ENCODE measurements at places on chromosomes 7 and 10.
A peak's percentile ranks its signal among the peaks of the same experiment; 100 is the strongest.

DNA sequence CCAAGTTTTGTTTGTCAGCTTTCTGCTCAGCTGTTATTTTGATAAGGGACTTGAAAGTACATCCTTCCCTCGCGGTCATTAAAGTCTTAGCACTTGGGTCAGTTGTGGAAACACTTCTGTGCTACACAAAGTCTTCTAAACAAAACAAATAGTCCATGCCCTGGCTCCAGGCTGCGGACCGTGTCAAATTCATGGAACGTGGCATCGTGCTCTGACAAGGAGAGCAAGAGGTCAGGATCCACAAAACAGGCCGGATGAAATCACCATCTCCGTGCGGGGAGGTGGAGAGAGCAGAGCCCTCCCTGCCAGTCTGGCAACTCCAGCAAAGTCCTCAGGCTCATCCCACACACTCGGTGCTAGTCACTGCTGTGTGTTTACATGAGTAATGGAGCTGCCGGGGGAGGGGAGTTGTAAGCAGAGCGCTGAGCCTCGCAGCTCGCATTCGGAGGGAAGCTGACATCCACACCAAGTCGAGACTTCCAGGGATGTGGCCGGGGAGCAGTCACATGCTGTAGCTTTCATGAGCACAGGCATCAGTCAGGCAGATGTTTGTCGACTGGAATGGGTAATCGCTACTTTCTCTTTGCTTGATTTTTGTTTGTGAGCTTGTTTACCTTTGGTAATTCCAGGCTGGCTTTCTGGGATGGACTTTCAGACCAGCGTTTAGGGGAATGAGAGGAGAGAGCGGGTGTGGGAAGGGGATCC lies 147.6 kb downstream of the ARID5B start:
- DNase-seq: peak; percentile 19

DNA sequence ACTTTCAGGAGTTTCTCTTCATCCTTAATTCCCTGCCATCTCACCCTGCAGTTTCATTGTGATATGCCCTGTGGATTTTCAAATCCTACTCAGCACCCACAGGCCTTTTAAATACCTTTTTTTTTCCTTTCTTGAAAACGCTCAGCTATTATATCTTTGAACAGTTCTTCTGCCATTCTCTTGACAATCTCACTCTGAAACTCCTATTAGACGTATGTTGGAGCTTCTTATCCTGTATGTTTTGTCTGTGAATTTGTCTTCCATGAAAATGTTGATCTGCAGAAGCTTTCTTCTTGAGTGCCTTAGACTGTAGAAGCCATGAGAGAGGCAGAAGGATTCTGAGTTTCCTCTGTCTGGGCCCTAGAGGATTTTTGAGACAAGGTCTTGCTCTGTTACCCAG lies 18.9 kb upstream of the YAE1 start:
- DNase-seq: no peak

- no peak for DNase-seq
Measured at GRCh38 chr10:14605231-14605925, 169.3 kb downstream of the FAM107B start.

DNA sequence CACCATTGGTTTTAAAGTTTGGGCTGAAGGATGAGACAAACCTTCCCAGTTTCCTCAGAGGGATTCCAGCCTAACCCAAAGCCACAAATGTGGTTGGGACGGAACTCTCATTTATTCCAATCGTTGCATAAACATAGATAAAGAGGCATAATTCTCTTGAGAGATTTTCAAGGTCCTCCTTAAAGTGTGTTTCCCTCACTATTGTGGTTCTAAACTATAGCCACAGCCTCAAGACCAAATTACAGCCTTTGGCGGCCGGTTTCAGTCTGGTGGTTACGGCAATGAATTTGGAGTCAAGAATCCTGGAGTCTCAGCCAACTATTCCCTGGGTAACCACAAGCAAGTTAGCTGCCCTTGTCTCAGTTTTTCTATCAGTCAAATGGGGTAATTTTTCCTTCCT lies 42.6 kb downstream of the SEM1 start:
- no peak for DNase-seq

- no peak for DNase-seq
Measured at GRCh38 chr10:9944690-9945089, 1073.0 kb upstream of the CELF2 start.

- DNase-seq: no peak
Measured at GRCh38 chr10:82811621-82812020, 936.6 kb downstream of the NRG3 start.

GRCh38 chr7:101243646-101244374 lies 1.1 kb downstream of the FIS1 start:
- no peak for DNase-seq

GRCh38 chr10:71737834-71738197 lies 18.2 kb upstream of the C10orf105 start:
- DNase-seq: no peak

DNA sequence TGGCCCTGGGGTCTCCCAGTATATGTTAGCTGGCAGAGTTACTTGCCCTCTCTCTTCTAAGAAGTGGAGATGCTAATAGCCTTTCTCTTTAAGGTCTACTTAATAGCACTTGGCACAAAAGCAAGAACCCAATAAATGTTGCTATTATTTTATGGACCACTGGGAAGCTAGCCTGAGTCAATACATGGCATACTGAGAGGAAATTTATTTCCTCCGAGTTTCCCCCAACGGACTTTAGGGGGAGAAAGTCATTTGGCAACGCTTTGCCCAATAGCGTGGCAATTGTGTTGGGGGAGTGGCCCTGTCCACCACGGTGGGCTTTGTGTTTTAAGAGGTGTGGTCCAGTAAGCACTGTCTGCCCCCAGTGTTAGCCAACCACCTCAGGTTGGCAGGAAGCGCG lies 87.4 kb upstream of the SMNDC1 start:
- no peak for DNase-seq

- no peak for DNase-seq
Measured at GRCh38 chr7:106855540-106856132, 9.4 kb upstream of the PIK3CG start.

DNA sequence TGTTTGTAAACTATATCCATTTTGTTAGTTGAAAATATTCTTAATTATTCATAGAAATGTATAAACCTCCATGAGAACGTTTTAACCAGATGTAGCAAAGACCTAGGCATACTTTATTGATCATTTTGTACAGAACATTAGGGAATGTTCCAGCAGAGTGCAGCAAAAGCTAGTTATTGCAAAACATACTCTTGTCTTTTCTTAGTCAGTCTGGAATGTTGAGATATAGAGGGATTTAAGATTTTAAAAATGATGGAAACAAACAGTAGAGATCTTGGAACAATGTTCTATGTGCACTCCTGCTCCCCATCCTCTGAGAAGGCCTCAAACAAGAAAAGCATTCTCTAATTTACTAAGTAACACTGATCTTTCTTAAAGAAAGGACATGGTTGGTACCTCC lies 292.1 kb downstream of the BBS9 start:
- no peak for DNase-seq

- no peak for DNase-seq
Measured at GRCh38 chr10:112675560-112676083, 228.6 kb downstream of the VTI1A start.

DNA sequence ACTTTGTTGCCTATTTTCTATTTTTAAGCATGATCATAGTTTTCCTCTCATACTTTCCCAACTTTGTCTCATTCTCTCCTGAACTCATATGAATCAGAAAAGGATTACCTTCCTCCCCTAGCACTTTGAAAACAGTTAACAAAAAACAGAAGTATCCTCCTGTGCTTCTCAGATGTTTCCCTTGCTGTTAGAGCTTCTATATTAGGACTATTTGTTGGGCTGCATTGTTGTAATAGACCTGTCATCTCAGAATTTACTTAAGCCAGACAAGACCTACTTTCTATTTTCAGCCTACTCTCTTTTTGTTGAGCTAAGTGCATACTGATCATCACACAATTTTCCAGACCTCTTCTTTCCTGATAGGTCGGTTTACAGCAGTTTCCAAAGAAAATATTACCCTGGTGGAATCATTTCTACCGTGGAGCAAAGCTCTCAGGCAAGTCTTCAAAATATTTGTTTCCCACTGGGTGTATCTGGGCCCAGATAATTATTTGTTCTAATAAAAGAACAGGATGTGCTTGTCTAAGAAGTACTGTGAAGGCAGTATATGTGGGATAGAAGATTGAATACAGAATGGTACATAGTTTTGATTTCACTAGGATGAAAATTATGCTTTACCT lies 411.9 kb upstream of the KLF6 start:
- no peak for DNase-seq

- no peak for DNase-seq
Measured at GRCh38 chr7:99788554-99788953, 4.6 kb upstream of the CYP3A4 start.

- no peak for DNase-seq
Measured at GRCh38 chr7:25624833-25625232, 396.5 kb upstream of the NPVF start.

- DNase-seq: no peak
Measured at GRCh38 chr10:17443707-17444387, 10.5 kb downstream of the ST8SIA6 start.

DNA sequence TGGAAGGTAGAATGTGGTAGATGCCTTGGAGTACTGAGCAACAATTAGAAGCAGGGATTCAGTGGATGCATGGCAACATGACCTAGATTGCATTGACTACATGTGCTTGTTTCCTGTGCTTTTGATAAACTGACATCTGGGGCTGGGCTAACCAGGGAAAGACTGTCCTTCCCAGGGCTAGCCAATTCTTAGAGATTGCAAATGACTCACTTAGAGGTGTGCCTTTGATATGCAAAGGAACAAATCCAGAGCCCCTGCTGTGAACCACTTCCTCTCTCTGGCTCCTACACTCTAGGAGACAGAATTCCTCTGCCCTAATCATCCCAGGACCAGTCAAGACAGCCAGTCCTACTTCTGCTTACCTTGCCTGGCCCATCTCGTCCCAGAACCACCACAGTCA lies 651.5 kb downstream of the LRMDA start:
- DNase-seq: no peak

DNA sequence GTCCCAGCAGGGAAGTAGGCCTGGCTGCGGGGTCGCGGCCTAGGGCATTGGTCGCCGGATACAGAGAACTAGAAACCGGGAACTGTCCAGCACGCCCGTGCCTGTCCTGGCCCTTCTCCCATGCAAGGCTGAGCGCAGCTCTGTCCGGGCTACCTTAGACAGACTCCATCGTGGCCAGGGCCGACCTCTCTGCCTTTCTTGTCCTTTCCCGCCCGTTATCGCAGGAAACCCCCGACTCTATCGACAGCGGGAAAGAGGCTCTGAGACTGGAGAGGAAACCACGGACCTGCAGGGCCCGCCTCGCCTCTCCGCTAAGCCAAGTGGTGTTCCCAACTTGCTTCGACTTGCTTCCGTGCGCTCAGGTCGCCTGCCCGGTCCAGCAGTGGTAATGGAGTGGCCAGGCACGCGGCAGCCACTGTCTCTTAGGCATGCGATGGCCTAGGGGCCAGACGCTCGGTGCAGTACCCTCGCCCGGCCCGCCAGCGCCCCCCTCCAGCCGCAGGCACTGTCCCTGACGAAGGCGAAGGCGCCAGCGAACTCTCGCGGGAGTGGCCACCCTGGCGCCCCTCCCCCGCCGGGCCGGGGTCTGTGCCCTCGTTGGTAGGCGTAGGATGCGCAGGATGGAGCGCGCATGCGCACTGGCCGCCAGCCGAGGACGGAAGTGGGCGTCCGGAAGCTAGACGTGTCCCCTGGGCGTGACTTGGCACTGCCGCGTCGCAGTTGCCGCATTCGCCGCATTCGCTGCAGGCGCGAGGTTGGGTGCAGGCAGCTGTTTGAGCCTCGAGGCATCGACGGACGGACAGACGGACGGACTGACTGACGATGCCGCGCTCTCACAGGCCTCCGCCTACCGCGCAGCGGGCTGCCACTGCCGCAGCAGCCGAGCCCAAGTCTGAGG lies 54.4 kb downstream of the MCMBP start:
- no peak for DNase-seq

DNA sequence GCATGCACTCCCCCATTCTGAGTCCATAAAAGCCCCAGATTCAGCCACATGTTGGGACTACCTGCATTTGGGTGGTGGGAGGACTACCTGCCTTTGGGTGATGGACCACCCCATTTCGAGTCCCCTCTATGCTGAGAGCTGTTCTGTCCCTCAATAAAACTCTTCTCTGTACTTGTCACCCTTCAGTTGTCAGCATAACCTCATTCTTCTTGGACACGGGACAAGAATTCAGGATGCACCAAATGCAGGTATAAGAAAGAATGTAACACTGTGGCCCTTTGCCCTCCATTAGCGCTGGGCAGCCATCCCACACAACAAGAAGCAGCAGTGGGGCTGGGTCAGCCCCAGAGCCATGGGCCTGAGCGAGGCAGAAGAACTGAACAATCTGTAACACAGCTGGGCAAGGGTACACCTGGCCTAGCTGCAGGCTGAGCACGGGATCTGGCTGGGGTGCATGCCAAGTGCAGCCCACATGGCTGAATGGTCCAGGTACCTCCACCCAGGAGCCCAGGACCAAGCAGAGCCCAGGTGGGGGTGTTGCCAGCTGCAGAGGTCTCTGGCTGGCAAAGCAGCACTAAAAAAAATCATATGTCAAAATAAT lies 1344.3 kb upstream of the LRRTM3 start:
- no peak for DNase-seq

DNA sequence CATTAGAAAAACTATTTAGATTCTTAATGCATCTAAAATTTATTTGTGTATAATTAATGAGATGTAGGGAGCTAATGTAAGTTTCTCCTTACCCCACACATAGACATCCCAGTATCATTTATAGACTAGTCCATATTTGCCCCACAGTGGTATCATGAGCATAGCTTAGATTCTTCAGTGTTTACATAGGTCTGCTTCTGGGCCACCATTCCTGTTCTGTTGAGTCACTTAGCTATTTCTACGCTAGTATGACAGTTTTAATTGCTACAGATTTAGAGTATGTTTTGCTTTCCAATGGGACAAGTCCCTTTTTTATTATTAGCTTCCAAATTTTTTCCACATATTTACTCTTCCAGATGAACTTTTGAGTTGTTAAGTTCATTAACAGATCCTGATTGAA lies 69.4 kb downstream of the MCMBP start:
- no peak for DNase-seq

DNA sequence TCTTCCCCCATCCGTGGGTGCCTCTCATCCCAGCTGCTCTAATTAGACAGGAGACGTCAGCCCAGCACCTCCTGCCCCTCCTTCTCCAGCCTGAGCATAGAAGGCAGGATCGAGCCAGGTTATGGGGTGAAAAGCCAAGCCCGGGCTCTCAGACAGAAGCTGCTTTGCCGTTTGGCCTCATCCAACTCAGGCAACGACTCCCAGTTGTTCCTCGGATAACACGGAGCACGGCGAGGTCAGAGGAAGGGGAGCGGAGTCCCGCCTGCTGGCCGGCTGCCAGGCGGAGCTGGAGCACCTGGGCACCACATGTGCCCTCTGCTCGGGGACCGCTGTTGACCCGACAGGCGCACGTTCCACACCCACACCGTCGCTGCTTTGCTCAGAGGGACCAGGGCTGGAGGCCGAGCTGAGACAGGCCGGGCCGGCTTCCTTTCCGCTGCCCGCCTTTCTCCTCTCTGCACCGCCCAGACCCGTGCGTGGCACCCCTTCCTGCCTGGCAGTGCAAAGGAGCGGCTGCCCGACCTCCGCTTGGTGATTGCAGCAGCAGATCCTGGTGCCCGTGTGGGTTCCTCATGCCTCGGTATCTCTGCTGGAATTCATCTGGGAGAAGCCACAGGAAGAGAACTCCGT lies 21.6 kb upstream of the UNCX start:
- DNase-seq: no peak
